Activated T-helper 1 cell treated with anti-CD3 and anti-CD28 coated beads, Interleukin-12 subunit alpha, Interleukin-12 subunit beta, Interleukin-2, Interleukin-4 antibody, amounts not matched to agents 30 ng/mL and 10 ng/mL and 1 ng/mL, durations not matched to agents 14 hours and 24 hours and 36 hours (primary cell): ENCODE measurements at places on chromosomes 4 and X. TPM values are rescaled to one million over a fixed set of nuclear protein-coding genes. Genes with fewer than 3 reads are reported as not detected.

H2BW2 gene
- not detected in 2 replicates for total RNA-seq

ODAPH gene
- 0.54 and 1.4 TPM in 2 replicates for total RNA-seq

DNA sequence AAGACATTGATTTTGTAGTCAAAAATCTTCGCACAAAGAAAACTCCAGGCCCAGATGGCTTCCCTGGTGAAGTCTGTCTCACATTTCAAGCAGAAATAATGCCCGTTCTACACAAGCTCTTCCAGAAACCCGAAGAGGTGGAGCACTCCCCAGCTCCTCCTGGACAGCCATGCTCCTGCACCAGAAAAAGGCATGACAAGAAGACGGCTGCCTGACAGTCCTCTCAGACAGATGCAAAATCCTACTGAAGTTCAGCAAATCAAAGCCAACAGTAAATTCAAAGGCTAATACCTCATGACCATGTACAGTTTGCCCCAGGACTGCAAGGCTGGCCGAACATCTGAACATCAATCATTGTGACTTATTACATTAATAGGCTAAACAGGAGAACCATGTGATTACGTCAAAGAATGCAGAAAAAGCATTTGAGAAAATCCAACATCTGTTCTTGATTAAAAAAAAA, 30.8 kb upstream of the MXD4 start:
- H3K27me3 ChIP-seq = peaks cover 20% of the 10 kb centered on the region
- no peak overlapping the region for H3K4me3 ChIP-seq
- peaks cover 9% of the 10 kb centered on the region for H3K4me1 ChIP-seq
- H3K27ac ChIP-seq = no peak overlapping the region
- DNase-seq = no peak
- H3K36me3 ChIP-seq = peaks cover 5% of the 10 kb centered on the region

GRCh38 chr4:38802561-38803355, 1.8 kb downstream of the TLR1 start:
- peaks cover 38% of the 10 kb centered on the region for H3K4me1 ChIP-seq
- H3K4me3 ChIP-seq = peak overlapping the region; percentile 37
- no peak for DNase-seq
- H3K27me3 ChIP-seq = no peaks in the 10 kb centered on the region
- peaks cover 60% of the 10 kb centered on the region for H3K36me3 ChIP-seq

DNA sequence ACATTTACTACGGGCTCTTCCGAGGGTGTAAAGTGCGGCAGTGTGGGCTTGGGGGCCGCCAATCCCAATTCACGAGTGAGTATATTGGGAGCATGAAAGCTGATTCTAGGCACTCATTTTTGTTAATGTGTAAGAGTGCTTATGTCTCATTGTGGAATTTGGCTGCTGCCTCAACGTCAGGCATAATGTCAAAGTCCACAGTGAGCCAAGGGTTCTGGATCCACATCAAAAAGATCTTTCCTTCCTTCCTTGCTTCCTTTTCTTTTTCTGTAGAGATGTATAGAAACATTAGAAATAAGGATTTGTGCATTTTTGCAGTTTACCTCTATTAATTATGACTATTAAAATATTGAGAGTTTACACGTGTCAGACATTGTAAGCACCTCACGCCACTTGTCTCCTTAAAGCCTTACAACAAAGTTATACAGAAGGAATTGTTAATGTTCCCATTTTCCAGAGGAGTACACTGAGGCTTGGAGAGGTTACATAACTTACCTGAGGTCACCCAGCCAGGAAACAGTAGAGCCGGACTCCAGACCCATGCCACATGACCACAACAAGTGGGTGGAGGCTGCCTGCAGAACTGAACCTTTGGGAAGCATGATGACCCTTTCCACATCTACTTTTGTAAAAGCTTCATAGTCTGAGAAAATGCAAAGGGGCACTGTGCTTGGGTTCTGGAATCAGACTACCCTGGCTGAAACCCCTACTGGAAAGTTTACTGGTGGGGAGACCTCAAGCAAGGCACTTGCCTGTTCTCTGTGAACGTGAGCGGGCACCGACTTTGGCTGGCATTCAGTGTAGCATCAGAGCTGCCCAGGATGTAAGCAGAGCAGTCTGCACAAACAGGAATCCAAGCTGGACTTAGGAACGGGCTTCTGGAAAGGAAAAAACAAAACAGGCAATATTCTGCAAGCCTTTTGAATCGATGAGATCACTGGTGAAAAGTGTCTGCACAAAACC, 761 bp downstream of the CLRN2 start:
- peaks cover 23% of the 10 kb centered on the region for H3K27me3 ChIP-seq
- peaks cover 1% of the 10 kb centered on the region for H3K36me3 ChIP-seq
- DNase-seq = no peak
- no peak overlapping the region for H3K27ac ChIP-seq
- H3K4me1 ChIP-seq = peaks cover 11% of the 10 kb centered on the region

- peak; percentile 28 for DNase-seq
- H3K27me3 ChIP-seq = no peaks in the 10 kb centered on the region
- peak overlapping the region; percentile 58 for H3K27ac ChIP-seq
- H3K4me1 ChIP-seq = peaks cover 17% of the 10 kb centered on the region
Observed at GRCh38 chrX:40201329-40201885, 103.6 kb upstream of the BCOR start.

GRCh38 chrX:68693481-68694434, 46.3 kb downstream of the STARD8 start:
- no peaks in the 10 kb centered on the region for H3K36me3 ChIP-seq
- peaks cover 22% of the 10 kb centered on the region for H3K4me1 ChIP-seq
- peak overlapping the region; percentile 70 for H3K27ac ChIP-seq

DNA sequence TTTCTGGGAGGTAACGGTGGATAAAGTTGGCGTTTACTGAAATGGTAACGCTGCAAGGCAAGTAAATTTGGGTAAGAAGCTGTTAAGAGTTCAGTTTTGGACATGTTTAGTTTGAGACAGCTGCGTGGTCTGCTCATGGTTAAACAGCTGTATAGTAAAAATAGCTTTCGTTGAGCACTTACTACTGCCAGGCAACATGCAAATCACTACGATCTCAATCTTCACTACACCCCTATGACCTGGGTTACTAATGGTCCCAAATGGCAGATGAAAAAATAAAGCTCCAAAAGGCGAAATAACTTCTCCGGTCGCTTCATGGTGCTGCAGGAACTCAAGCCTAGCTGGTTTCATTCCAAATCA, 22.2 kb downstream of the FABP2 start:
- DNase-seq = no peak
- peaks cover 38% of the 10 kb centered on the region for H3K4me1 ChIP-seq
- H3K36me3 ChIP-seq = peaks cover 36% of the 10 kb centered on the region
- H3K27ac ChIP-seq = peak overlapping the region; percentile 97
